ENCODE measurements at places on chromosomes 2 and 18.

GRCh38 chr2:234259440-234259839, 208.9 kb downstream of the SPP2 start:
- DNase-seq = no peak

GRCh38 chr18:76530846-76531245, 35.8 kb upstream of the ZNF516 start:
- no peak for DNase-seq

DNA sequence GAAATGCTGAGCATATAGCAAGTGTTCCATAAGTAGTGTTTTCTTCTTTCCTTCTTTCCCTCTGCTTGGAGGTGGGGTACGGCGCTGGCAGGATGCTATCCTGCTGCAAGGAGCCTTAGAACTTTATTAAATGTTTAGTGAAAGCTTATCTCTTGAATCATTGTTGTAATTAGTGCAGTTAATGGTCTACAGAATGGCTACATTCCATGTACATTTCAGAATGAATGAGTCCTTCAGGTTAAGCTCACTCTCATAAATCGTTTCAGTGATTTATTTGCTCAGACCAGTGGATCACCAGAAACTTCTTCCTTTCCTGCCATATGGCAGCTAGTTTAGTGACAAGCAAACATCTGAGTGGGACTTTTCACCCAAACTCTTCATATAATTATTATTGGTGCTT, 3.3 kb upstream of the YWHAQ start:
- no peak for DNase-seq

- DNase-seq = no peak
Observed at GRCh38 chr18:79107886-79108285, 38.7 kb downstream of the ATP9B start.

DNA sequence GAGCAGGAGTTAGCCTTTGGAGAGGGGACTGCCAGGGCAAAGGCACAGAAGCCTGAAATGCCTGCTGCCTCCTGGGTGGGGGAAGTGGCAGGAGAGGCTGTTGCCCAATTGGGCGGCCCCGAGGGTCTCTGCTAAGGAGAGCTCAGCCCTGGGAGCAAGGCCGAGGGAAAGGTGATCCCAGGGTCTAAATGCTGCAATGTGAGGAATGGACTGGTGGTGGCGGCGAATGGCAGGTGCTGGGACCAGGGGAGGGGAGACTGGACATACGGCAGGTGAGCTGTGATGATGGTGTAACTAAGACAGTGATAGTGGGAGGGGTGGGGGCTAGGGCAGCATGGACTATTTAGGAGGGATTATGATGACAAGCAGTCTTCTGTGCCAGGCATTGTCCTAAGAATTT, 104.0 kb downstream of the DYSF start:
- no peak for DNase-seq

- DNase-seq = no peak
Observed at GRCh38 chr2:147634826-147635225, 210.0 kb upstream of the ACVR2A start.

- DNase-seq = no peak
Observed at GRCh38 chr2:43021791-43022509, 204.5 kb downstream of the ZFP36L2 start.

GRCh38 chr2:129101186-129101585, 782.5 kb upstream of the HS6ST1 start:
- no peak for DNase-seq

GRCh38 chr2:53949457-53949856, 21.3 kb downstream of the PSME4 start:
- DNase-seq = no peak

- no peak for DNase-seq
Observed at GRCh38 chr2:109409321-109410038, 204.3 kb downstream of the SEPTIN10 start.

Data from stimulated activated CD4-positive, alpha-beta T cell treated with anti-CD3 and anti-CD28 coated beads, Interleukin-2, amount 100 ng/mL, for 4 hours (primary cell).